ENCODE measurements at places on chromosomes 5 and 9.

- DNase-seq = no peak
Observed at GRCh38 chr9:127707766-127708165, 978 bp downstream of the CFAP157 start.

DNA sequence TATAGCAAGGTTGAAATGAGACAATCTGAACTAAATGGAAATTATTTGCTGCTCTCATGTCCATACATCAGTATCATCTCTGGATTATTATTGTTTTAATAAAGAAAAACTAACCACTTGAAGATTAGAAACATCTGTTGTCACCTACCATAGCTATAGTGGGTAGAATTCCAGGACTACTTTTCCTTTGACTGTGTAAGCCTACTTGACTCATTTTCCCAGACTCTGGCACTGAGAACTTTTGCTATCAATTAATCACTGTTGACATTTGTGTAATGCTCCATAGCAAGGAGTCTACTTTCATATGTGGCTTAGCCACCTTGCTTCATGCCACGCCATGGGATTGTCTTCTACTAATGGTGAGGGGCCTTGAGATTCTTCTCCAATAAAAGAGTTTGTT, 59.9 kb upstream of the ARRDC3 start:
- DNase-seq = no peak

DNA sequence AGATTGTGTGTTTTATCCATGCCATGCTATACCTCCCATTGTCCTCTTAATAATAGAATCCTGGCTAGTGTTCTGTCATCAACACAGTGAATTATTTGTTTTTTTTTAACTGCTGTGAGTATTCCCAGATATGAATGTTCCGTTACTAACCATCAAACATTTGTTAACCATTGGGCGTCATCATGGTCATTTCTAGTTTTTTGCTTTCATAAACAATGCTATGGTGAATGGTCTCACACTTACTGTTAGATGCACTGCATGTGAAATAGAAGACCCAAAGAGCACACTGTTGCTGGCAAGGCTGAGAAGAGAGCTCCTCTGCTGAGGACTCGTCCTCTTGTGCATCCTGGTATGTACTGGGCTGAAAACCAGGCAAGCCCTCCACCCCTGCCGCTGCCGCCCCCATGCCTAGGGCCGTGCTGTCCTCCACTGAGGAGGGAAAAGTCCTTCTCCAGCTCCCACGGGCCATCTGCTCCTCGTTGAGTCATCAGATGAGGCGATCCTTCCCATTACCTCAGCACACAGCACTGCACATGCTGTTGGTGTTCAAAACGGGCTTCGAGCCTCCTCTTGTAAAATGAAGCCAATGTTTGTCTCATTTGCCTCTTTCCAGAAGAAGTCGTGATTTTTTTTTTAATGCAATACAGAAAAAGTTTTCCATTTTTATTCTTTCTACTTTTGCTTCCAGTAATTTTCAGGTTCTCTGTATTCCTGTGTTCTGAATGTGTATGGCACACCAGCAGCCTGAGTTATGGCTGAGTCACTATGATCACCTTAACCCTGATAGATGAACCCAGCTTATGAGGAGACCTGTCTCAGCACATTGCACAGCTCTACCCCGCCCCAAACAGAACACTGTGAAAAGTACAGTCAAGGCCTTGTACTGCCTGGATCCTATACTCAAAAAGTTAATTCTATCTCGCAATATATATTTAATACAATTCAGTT, 219.0 kb downstream of the AOPEP start:
- DNase-seq = no peak

DNA sequence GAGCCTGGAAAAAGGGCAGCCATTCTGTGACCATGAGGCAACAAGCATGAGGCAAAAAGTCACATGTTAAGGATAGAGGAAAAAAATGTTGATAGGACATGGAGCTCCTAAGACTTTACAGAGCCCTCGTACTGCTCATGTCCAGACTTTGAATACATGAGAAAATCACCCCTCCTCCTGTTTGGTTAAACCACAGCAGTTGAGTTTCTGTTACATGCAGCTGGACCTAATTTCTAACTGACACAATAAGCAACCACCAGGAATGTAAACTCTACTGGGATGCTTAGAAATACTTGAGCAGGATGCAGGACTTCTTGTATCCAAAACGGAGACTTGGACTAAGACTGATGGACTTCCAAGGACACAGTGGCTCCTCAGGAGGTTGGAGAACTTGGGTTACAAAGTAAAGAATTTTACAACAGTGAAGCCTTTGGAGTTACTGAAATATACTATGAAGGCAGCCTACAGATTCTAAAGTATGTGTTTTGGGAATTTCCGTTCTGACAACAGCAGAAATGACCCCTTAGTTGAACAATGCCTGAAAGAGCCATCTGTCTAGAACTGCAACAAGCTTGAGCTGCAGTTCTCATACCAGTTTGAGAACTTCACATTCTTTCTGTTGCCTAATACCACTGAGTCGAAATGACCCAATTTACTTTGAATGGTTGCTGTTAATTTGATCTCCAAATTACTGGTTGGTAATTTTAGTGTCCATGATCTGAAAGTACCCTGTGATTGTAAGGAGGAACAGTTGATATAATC, 268.9 kb downstream of the PIK3R1 start:
- DNase-seq = no peak

GRCh38 chr9:115098226-115098965, 19.6 kb downstream of the TNC start:
- no peak for DNase-seq

DNA sequence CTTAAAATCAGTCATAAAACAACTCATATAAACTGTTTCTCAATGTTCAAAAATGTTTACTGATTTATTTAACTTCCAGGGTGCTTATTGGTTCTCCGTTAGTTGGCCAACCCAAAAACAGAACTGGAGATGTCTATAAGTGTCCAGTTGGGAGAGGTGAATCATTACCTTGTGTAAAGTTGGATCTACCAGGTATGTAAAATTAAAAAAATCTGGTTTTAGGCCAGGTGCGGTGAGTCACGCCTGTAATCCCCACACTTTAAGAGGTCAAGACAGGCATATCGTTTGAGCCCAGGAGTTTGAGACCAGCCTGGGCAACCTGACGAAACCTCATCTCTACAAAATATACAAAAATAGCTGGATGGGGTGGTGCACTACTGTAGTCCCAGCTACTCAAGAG, 73.7 kb downstream of the ITGA1 start:
- no peak for DNase-seq

- DNase-seq = no peak
Observed at GRCh38 chr5:23977997-23978396, 470.6 kb downstream of the PRDM9 start.

DNA sequence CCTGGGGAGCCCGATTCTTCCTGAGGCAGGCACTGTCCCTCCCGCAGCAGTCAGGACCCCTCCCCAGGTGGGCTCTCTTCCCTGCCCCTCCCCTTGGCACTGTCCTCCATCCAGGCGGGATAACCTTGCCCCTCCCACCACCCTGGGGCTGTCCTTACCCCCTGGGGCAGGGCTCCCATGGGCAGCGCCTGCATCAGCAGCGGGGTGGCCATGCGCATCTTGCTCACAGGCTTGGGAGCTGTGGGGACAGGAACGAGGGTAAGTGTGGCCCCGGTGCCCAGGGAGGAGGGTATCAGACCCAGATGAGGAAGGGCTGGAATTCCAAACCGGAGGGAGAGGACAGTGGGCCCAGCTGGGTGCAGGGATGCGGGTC, 6.0 kb downstream of the CD74 start:
- no peak for DNase-seq

GRCh38 chr9:128084746-128085145, 16.7 kb downstream of the SLC25A25 start:
- no peak for DNase-seq

DNA sequence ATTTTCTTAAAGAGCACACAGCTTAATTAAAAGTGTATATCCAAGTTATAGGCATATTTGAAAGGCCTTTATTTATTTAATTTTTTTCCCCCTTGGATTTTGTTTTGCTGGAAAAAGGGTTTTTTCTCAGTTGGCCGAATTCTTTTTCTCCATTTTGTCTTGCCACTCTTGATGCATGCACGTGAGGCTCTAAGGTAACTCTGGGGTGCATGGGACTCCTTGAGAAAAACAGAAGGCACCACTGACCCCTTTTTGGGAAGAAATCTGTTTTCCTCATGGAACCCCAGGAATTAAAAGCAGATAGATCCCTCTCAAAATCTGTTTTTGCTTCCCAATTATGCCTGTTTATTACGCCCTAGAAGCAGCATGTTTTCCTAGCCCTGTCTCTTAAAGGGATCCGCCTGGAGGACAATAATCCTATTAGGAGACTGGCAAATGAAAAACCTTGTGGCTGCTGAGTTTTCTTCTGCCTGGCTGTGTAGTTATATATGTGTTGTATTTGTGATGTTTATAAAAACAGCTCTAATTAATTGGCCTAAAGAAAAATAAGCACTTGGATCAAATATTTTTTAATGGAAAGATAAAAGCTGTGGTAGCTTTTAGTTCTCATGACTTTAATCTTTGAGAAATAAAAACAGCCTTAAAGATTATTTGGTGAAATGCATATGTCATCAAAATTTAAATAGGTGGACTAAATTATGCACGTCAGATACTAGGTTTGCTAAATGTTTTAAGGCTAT, 435.1 kb upstream of the CDH9 start:
- no peak for DNase-seq
